ENCODE measurements at places on chromosomes 3 and 15.

- peak; percentile 68 for DNase-seq
These were observed at the start of gene SYNM for GRCh38 chr15:99104788-99105513. SYNM (plus strand) TSS chr15:99105080; CDS start chr15:99105200, 120 bp downstream.

DNA sequence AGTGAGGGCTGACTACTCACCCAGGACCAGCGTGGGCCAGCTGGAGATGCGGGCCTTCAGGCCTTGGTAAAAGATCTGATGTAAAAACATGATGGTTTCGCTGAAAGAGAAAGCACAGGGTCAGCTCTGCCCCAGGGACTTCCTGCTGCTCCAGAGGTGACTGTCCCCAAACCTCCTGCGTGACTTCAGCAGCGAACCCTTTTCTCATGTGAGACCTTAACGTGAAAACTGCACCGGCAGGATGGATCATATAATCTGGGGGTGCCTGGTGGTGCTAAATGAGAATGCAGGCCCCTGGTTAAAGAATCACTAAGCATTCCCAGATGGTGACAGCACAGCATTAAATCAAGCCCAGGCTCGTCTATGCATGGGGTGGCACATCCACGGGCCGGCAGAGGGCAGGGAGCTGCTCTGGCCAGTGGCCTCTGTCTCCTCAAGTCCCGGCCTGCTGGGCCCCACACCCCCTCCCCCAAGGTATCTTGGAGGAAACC, 55.4 kb downstream of the RASGRF1 start:
- DNase-seq, result no peak

DNA sequence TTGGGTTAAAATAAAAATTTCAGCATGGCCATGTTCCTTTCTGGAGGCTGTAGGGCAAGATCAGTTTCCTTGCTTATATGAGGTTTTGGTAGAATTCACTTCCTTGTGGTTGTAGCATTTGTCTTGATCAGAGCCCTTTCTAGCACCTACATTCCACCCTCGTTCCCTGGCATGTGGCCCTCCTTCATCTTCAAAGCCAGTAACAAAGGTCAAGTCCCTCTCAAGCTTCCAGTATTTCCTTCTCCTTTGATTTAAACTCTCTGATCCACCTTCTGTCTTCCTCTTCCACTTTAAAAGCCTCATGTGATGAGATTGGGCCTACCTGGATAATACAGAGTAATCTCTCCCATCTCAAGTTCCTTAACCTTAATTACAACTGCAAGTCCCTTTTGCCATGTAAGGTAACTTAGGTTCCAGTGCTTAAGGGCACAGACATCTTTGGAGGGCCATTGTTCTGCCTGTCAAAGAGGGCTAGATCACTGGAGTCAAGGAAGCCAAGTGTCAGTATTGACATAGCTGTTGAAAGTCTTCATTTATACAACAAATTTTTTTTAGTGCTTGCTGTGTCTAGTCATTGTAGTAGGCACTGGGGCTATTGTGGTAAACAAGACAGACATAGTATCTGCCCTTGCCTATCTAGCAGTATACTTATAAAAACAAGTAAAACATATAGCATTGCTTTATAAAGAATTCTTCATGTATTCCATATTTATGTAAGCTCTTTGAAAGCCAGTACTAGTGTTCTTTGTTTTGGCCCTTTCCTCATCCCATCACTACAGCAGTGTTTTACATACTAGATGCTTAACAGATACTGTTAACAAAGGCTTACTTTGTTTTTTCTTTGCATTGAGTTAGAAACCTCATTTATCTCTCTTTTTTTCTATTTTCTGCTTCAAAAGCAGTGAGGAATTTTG, 40.7 kb downstream of the GLCE start:
- no peak for DNase-seq

GRCh38 chr3:45548681-45549075, 45.9 kb upstream of the LIMD1 start:
- no peak for DNase-seq

DNA sequence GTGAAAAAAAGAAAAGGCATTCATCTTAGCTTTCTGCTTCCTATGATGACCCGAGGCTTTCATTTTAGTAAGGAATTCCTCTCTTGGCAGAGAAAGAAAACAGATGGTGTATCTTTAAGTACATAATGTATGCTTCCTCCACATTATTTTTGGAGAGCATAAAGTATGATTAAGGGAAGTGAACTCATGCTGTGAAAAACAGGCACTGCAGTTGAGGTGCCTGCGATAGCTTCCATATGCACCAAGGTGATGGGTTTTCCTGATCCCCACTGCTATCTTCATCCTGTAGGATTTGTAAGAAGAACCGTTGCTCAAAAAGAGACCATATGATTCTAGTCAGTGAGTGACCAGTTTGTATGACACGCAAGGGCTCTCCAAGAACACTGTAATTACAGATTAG, 411.5 kb upstream of the MCTP2 start:
- no peak for DNase-seq

DNA sequence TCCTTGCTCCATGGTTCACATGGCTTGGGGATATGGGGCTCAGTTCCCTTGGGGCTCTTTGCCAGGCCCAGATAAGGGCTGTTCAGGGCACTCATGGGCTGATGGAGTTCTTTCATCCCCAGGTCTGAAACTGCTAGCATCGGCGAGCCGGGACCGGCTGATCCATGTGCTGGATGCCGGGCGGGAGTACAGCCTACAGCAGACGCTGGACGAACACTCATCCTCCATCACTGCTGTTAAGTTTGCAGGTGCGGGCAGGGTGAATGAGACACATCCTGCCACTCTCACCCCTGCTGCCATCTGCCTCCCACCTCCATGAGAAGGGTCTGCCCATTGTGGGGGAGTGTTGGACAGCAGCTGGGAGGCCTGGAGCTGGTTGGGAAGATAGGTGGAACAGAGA, 11.1 kb upstream of the JMJD7 start:
- no peak for DNase-seq

DNA sequence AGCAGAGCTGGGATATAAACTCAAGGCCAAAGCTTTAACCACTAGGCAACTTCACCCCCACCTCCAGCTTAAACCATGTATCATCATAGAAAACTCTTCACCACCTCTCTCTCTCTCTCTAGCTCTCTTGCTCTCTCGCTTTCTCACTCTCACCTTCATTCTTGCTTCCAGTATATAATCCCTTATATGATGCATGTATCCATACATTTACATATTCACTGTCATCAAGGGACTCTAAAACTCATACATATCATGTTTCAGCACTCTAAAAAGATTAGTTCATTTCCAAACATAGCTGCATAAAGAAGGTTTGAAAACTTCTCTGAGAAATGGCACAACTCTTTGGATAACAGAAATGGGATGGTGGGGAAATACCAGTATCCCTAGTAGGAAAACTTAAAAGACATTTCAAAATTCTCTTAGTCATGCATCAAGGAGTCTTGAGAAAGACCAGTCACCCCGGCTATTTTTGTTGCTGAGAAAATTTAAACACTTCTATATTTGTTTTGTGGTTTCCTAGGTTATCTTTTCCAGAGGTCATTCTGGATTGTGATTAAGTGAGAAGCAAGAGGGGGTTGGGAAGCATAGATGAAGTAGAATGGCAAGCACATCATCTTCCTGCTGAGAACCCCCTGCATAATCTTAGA, 447.8 kb upstream of the THBS1 start:
- DNase-seq, result peak; percentile 96

GRCh38 chr15:60585743-60586708, 107.1 kb upstream of the ICE2 start:
- DNase-seq, result peak; percentile 43

DNA sequence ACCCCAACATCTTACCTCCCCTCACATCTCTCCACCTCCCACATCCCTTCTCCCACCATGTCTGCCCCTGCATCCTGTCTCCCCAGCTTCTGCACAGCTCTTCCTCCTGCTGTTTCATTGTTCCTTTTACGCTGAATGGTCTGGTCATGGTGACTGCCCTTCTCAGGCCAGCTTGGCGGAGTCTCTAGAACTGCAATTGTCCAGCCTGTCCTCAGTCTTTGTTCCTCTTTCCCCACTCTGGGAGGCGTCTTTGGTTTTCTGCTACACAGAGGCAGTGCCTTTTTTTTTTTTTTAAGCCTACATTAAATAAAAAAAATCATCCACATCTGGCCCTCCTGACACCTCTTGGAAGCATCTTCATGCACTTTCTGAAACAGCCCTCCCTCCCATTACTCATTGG, 49.1 kb upstream of the SEC22A start:
- no peak for DNase-seq

DNA sequence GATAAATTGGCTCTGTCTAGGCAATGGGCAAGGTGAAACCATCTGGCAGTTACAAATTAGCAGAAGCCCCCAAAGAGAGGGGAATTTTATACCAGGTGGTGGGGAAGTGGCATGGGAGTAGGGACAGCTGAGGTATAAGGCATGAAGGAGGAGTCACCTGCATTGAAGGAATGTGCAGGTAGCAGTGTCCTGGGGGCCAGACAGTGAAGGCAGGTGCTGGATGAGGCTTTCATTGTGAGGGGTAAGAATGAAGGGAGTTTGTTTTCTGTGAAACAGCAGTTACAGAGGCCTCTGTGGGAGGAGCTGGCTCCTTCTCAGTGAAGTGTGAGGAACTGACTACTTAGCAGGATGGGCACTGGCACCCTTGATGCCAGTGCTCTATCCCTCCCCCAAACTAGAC, 19.1 kb upstream of the PXYLP1 start:
- no peak for DNase-seq

- DNase-seq, result no peak
These were observed 25.7 kb downstream of the GJD2 start for GRCh38 chr15:34729056-34729455.

DNA sequence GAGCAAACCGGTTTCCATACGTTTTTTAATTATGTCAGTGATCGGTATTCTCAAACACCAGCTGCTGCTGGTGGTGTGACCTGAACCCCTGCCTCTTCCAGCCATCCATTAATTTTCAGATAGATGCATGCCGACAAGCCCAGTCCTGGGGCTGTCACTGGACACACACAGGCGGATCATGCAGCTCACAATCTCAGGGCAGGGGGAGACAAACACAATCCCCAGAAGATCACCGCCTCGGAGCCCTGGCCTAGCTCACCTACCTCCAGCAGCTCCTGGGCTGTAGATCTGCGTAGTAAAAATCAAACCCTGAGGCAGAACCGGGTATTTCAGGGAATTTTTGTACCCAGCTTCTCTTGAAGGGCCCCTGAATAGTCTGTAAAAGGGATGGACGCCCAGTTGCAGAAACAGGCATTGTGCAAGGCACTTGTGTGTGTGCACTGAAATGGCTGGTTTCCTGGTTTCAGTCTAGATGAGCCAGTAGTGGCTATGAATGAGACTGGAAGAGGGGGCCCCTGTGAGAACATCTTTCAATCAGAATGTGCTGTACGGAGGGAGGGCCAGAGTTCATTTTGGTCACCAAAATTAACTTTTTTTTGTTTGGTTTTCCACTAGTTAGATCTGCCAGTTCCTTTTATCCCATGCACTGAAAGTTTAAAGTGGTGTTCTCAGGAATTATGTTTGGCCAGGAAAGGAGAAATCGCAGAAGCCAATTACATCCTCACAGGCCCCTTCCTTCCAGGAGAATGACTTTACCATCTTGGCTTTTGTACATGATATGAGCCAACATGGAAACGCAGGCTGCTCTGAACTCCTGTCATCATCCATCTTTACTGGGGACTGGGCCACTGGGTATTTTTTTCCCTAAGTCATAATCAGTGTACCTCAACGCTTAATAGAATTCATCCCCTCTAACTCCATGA, 55.0 kb upstream of the RPL32 start:
- no peak for DNase-seq

- DNase-seq, result no peak
These were observed 856 bp upstream of the TM4SF19 start for GRCh38 chr3:196339044-196339443.
